ENCODE measurements at places on chromosomes 5 and 9.

- DNase-seq: peak; percentile 80
Measured at GRCh38 chr9:136400038-136400834, at the start of gene SNAPC4. Gene SNAPC4 (minus strand): TSS chr9:136400170. CDS start chr9:136398428, 1,742 bp downstream.

- DNase-seq: no peak
Measured at GRCh38 chr9:97293207-97293721, 14.2 kb upstream of the CCDC180 start.

GRCh38 chr5:136109453-136110135 is 23.1 kb upstream of the SMAD5 start:
- no peak for DNase-seq

- no peak for DNase-seq
Measured at GRCh38 chr9:137670391-137671195, 51.8 kb downstream of the EHMT1 start.

DNA sequence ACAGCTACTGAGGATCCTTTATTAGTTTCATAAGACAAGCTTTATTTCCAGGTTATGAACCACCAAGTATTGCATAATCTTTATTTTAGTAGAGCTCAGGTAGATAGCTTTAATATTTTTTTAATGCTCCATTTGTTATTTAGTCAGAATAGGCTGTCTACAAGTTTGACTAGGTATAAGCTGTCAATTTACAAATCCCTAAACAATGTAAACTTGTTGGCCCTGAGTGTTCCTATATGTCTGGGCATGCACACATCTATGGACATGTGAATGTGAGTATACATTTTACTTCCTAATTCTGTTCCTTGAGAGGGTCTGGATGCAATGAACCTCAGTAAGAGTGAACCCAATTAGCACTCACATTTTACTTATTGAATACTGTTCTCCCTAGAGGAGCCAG is 722.2 kb upstream of the PTPRD start:
- DNase-seq: no peak

DNA sequence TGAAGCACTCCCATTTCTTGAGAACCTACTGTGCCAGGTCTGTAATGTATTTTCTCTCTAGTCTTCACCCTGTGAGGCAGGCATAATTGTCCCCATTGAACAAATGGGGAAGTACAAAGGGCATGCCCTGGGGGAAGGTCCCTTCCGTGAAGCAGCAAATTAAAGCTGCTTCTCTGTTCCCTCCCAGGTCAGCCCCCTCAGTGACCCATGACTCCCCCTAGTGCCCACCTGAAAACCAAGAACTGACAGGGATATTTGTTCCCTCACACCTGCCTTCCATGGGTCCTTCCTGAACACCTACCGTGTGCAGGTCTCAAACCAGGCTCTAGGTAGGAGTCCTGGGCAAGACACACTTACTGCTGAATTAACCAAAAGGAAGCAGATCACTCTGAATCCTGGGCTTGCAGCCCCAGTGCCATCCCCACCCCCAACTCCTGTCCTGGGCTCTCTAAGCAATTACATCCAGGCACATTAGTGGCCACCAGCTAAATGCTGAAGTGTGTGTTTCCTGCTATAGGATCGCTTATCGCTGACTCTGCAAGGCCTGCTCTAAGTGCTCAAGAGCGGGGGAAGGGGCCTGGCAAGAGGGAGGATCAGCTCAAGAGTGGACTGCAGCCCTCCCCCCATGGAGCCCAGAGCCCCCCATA is 254.8 kb downstream of the CDK5RAP2 start:
- DNase-seq: no peak

- DNase-seq: no peak
Measured at GRCh38 chr9:22363421-22363887, 83.2 kb upstream of the DMRTA1 start.

DNA sequence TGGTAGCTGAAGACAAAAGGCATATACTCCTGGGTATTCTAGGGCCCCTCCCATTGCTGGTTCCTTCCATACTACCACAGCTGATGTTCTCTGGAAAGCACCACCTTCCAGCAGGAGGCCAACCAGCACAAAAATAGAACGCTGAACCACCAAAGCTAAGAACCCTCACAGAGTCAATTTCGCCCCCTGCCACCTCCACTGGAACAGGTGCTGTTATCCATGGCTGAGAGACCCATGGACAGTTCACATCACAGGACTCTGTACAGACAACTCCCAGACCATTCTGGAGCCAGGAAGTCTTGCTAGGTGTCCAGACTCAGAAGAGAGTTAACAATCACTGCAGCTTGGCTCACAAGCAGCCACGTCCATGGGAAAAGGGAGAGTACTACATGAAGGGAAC is 1851.5 kb upstream of the NUDT12 start:
- no peak for DNase-seq

DNA sequence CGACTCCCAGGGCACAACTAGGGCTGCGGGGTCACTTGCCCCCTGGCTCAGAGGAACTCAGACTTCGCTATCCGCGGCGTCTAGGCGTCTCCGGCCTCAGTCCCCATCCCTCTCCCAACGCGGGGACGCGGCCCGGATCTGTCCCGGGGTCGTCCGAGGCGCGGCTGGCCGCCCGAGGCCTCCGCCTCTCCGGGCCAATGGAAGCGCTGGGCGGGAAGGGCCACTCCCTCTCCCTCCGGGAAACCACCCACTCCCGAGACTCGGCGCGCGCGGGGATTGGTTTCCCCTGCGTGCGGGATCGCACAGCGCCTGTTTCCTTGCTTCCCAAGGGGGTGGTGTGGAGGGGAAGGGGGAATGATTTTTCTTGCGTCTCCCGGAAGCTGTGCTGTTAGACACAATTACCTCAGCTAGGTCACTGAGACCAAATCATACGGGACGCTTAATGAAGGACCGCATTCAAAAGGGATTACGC is 38.3 kb downstream of the NR2F1 start:
- DNase-seq: no peak

GRCh38 chr9:108779551-108780325 is 76.0 kb downstream of the ACTL7B start:
- DNase-seq: no peak

DNA sequence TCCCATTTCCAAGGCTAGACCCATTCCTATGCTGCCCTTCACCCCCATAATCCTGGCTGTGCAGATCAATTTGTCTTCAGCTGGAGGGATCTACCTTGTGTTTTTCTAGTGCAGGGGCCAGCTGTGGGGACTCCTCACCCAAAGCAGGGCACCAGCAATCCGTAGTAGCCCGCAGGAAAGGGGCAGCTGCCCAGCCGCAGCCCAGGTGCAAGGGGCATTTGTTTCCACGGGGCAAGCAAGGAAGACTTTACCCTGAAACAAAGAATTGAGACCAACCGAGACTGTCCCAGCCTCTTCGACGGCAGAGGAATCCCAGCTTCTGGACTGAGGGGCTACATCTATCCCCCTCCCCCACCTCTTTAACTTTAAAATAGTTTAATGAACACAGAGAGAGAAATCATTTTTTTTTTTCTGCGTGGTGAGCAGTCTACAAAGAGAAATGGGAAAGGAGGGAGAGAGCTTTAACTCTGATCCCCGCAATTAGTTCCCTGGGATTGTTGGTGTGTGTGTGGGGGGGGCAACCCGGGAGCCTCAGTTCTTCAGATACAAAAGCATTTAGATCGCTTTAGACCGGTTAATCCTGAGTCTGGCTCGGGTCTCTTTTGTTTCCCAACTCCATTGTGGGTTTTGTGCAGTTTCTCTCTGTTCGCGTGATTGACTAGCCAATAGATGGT is 10.6 kb upstream of the LHX2 start:
- DNase-seq: no peak

- DNase-seq: peak; percentile 49
Measured at GRCh38 chr9:99057665-99058625, 47.0 kb upstream of the TGFBR1 start.

DNA sequence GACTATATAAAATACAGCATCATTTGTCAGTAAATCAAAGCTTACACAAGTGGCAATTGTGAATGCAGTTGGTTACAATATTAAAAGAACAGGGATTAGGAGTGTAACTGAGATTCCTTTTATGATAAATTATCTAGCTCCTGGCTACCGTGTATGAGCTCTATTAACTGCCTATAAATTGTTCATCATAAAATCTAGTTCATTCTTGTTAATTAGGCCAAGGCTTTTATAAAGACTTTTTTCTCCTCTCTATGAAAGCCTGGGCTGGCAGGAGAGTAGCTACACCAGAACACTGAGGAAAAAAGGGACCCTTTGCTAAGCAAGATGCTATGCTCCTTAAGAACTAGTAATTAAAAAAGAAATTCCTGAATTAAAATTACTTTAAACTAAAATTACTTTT is 132.4 kb upstream of the MEF2C start:
- no peak for DNase-seq

DNA sequence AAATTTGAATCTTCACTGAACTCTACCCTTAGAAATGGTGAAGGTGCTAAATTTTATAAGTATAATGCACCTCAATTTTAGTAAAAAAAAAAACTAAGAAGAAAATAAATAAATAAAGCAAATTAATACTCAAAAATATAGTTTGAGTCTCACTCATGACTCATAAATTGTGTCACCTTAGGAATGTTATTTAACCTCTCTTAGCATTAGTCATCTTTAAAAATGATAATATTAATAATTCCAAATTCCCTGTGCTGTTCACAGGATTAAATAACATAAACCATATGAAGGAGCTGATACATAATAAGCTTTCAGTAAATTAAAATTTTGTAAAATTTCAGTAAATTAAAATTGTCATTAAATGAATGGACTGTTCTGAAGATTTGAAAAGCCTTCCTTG is 339.8 kb upstream of the RGMB start:
- DNase-seq: no peak

DNA sequence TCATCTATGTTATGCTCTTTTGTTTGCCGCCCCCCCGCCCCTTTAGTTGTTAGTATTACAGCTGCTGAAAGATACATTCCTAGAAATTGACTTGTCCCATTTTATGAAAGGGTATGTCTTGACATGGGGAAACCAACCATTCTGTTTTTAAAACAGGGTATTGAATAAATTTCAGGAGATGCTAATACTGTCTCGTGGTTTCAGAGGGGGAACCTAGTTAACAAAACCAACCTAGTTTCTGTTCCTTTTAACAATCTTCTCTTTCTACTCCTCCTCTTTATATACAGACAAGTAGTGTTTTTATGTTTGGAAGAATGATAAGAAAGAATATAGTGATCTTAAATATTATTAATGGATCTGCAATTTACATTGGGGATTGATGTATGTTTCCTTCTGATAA is 3.5 kb downstream of the PIP5K1B start:
- DNase-seq: no peak

Measured in stimulated activated CD8-positive, alpha-beta memory T cell treated with anti-CD3 and anti-CD28 coated beads, Interleukin-12 subunit alpha, Interleukin-12 subunit beta, amount 100 ng/mL, for 4 hours (primary cell).